ENCODE measurements at places on chromosomes 11 and 22.

DNA sequence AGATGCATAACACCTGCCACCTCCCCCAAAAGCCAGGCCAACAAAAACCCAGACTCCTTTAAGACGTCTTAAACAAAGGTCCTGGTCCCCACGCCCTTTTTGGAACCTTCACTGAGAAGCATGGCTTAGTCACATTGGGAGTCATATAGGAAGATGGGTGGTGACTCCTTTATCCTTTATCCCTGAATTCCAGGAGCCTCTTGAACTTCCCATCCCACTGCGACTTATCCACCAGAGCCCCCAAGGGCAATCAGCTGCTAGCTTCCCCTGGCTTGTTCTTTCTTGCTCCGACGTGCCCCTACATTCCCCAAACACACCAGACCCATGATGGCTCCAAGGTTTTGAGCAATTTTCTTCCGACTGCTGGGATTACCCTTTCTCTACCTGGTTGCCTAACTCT, 567.0 kb upstream of the CADM1 start:
- no peak for DNase-seq

DNA sequence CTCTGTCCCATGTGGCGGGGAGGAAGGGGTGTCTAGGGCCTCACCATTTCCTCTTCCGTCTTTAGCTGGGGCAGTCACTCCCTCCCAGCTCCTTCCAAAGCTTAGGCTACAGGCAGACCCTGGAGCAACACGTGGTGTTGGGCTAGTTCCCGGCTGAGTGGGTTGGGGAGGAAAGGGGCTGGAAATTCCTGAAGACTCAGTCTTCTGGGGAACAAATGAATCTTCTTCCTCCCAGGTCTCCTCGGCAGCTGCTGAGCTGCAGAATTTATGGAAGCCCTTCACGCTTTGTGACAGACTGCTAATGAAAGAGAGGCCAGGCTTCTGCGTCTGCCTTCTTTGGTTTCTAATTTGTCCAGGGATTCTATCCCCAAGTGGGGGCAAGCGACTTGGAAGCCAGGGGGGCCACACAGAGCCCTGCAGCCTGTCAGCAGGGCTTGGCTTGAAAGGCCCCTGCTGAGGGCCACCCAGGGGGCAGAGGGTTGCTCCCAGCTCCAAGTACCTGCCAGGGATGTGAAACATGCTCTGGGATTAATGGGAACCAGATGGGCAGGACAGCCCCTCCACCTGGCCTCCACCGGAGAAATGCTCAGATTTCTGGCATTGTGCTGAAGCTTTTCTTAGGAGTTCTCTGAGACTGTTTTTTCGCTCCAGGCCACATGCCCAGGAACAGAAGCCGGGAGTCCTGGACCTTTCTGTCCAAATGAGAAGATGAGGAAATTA, 123.1 kb downstream of the PKNOX2 start:
- DNase-seq, result no peak

GRCh38 chr22:43154887-43155536, 3.7 kb downstream of the TSPO start:
- no peak for DNase-seq

- no peak for DNase-seq
Observed at GRCh38 chr11:110757962-110758755, 45.9 kb upstream of the ARHGAP20 start.

DNA sequence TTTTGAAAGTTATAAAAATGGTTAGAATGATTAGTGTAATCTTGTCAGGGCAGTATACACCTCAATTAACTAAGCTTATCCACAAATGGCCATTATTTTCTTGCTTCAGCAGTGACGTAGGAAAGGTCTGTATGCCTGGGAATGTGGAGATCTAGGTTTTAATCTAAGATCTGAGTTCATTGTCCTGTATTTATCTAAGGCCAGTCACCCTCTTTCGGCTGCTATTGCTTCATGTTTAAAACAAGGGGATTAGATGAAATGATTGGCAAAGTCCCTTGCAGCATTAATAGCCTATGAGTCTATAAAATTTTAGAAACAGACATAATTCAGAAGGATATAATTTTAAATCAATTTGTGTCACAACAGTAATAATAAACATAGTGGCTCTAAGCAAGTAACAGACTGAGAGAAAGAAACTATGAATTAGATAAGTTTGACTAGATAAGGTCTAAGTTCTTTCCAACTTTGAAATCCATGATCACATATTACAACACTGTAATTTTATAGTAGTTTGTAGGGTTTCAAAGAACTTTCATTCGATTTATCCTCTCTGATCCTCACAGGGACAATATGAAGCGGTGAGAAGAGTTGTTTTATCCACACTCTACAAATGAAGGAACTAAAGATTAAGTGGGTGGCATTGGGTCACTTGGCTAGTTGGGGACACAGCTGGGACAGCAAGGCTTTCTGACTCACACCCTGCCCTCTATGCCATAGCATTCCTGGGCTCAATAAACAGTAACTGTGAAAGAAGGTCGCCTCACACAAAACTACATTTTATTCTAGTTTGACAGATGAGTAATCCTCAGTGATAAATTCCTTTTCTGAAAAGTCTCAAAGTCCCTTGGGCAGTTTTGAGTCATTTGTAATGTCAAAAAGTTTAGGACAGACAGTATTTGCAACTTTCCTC, 60.6 kb upstream of the RDX start:
- DNase-seq, result no peak

Data from stimulated activated CD4-positive, alpha-beta T cell treated with anti-CD3 and anti-CD28 coated beads, TNF-alpha, amount 100 ng/mL, for 1 hour (primary cell).